ENCODE measurements at places on chromosomes 7 and 10. TPM values are rescaled to one million over a fixed set of nuclear protein-coding genes. Genes with fewer than 3 reads are reported as not detected.

The PILRA gene
- total RNA-seq: 0.82 TPM

DNA sequence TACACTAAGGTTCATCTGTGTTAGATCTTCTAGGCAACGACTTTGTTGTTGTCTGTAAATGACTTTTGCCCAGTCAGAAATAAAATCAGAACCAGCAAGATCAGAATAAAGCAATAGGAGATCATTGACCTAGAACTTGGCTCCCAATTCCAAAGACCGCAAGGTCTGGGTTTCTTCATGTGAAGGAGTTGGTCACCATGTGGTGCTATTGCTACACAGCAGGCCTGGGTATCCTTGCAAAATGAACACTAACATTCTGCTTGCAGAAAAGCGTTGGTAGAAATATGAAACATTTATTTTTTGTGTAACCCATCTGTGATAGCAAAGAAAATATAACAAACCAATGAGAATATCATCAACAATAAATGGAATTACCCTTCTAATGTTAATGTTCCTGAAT is 831.0 kb downstream of the NXPH1 start:
- no peak for DNase-seq

- no peak for DNase-seq
These were observed 14.7 kb upstream of the ZNF107 start for GRCh38 chr7:64651203-64651602.

DNA sequence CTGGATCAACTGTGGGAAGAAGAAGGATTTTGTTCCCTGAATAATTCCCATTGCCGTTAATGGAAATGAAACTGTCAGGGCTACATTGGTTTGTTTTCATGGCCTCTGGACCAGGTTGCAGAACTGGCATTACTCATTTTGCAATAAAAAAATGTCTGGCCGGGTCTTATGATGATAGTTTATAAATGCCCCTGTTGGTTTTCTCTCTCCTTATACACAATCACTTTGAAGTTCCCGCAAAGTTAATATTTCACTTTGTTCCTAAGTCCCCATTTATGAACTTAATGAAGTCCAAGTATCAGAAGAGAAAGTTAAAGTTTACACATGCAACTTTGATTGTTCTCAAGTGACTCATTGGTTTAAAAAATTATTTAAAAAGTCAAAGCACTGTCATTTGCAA is 150.7 kb upstream of the PRR15 start:
- DNase-seq: no peak

DNA sequence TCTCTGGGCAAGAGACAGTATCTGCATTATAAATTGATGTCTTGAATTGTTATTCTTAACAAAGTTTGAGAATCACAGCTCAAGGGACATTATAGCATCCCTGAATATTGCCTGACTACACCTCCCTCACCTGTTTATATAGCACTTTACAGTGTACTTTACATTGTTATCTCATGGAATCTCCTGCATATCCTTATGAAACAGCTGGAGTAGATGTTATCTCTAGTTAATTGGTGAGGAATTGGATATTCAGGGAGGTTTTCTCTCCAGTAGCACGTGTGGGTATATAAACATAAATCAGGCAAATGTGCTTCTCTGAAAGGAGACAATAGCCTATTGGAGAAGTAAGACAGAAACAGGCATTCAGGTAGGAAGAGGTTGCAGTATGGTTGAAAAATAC is 117.2 kb downstream of the SRI start:
- DNase-seq: no peak
